IMR-90 (cell line): ENCODE measurements at places on chromosomes 7 and 10.

GRCh38 chr10:124701038-124701365 is 43.2 kb downstream of the FAM53B start:
- no peak for DNase-seq

DNA sequence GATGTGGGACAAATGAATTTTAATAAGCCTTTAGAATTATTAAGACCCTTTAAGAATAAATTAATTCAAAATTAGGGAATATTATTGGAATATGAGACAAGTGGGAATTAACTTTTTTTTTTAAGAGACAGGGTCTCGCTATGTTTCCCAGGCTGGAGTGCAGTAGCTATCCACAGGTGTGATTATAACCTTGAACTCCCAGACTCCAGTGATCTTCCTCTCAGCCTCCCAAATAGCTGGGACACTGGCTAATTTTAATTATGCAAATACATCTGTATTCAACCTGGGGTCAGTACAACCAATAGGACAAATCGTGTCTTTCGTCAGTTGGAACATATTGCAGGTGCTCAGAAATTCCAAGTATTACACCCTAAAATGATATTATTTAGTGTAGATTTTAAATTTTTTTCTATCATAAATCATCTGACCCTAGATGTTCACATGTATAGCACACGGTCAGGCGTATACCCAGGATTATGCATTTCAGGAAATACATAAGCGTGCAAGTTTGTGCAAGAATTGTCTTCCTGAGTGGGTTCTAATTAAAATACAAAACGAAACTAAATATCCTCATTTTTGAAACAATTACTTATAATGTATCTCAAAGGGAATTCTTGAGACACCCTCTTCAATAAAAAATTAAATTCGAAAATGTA is 1.2 kb downstream of the NT5C3A start:
- no peak for DNase-seq

DNA sequence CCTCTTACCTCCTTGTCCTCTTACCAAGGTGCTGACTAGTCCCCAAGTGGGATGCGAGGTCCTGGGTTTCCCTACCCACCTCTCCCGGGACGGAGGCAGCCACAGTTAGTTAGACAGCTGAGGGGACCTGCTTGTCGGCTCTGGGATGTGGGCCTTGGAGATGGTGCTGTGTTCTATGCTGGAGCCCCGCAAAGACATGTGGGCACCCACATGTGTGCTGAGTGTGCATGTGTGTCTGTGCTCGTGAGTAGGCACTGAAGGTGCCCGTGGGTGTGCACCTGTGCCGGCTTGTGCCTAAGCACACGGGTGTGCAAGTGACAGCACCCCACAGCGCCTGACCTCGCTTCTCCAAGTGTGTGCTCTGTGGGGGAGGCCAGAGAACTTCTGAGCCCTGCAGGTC is 62.2 kb downstream of the NEURL1 start:
- DNase-seq = no peak

- no peak for DNase-seq
Observed at GRCh38 chr7:43112459-43112940, at the start of gene HECW1. HECW1 (plus strand) TSS chr7:43112647; CDS start chr7:43243906, 131,259 bp downstream.

DNA sequence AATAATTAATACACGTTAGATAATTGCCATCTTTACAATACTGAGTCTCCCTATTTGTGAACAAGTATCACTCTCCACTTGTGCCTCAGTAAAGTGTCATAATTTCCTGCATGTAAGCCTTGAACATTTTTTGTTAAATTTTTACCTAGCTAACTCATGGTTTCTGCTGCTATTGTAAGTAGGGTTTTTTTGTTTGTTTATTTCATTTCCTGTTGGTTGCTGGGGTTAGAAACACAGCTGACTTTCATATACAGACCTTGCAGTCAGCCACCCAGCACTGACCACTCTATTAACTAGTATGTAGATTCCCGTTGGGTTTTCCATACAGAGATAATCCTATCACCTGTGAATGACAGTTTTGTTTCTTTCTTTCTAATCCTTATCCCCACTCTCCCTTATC is 133.3 kb downstream of the MPP7 start:
- no peak for DNase-seq

DNA sequence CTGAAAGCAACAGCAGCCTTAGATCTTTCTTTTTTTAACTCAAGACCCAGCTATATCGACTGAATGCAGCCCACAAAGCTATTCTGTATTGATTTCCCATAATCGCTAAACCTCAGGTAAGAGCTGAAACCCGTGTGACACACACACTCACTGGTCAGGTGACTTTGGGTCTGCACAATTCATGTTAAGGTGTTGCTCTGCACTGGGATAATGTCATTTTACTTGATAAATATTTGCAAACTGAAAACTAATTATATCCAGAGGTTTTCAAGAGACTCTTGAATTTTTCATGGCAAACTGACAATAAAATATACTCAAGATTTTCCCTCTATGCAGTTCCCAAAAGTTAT is 33.1 kb downstream of the SCRN1 start:
- DNase-seq = no peak

GRCh38 chr10:49298671-49298982 is 343 bp upstream of the C10orf71 start:
- DNase-seq = no peak

GRCh38 chr7:112134039-112134438 is 72.2 kb downstream of the DOCK4 start:
- no peak for DNase-seq

DNA sequence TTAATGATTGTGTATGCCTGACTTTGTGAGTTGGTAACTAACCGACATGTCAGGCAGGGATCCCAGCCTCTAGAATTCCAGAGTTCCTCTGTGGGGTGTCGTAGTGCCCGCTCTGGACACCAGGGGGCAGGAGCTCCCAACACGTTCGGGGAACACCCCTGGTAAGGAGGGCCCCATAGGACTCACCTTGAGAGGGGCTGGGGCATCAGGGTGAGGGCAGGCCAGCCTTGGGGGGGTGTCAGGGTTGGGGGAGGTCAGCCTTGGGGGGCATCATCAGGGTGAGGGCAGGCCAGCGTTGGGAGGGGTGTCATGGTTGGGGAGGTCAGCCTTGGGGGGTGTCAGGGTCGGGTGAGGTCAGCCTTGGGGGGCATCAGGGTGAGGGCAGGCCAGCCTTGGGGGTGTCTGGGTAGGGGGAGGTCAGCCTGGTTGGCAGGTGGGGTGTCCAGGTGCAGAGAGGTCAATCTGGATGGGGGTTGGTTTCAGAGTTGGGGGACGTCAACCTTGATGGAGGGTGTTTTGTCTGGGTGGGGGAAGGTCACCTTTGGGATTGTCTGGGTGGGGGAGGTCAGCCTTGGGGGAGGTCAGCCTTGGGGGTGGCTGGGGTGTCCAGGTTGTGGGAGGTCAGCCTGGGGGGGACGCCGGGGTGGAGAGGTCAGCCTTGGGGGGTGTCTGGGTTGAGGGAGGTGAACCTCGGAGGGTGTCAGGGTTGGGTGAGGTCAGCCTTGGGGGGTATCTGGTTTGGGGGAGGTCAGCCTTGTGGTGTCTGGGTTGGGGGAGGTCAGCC is 45.6 kb upstream of the SUN1 start:
- peak; percentile 51 for DNase-seq

DNA sequence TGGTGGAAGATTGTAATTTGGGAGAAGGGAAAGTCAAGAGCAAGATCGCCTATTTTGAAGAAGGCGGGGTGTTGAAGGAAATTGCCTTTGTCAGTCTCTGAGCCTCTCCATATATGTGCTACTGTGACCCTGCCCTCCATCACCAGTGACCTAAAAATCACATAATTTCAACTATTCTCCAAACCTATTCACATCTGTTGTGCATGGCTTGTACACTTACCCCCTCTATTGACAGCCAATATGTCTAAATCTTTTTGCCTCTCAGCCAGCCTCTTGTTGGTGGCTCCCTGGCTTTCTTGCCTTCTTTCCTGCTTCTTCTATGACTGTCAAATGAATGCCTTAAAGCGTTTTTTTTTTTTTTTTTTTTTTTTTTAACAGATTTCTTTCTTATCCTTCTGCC is 295.6 kb downstream of the AUTS2 start:
- DNase-seq = no peak

GRCh38 chr10:98456043-98456570 is 9.4 kb upstream of the HPS1 start:
- no peak for DNase-seq

GRCh38 chr7:152975076-152975475 is 215.5 kb downstream of the ACTR3B start:
- no peak for DNase-seq

DNA sequence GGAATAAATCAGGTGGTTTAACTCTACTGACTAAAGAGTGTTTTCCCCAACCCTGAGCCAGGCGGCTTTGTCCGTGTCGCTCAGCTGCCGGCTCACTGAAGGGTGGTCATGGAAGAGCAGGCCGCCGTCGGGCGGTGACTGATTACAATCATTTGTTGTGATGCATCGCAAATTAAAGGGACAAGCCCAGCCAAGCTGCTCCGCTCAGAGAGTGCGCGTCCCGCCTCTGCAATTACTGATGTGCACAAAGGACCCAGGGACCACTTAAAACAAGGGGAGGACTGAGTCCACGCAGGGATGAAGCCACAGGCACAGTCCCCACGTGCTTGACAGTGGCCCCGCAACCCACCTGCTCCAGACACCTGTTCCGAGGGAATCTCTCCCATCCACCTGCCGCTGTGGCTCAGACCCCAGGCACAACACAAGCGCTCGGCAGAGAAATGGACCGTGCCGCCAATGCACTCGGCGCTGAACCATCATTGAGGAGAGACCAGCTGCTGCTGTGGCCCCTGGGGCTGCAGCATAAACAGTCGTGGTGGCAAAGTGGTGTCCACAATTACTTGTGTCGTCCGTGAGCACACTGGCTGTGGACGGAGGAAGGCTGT is 526.5 kb downstream of the PTPRN2 start:
- DNase-seq = no peak

DNA sequence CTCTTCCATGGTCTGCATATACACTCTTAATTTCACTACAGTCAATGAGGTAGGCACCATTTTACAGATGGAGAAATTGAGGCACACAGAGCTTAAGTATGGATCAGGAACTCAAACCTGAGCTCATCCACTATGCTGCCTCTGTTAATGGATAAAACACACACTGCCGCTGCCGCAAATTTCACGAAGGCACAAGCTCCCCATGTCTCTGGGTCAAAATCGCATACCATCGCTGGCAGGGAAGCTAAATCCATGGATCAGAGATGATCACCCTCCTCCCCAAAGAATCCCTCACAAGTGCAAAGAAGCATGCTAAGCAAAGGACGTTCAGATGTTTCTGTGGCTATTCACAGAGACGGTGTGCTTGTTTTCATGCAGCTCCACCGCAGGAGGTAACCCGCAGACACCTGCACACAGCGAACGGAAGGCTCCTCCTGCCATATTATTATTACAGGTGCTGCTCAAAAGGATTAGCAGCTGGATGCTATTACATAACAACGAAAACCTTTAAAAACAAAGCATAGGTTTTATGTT is 109.3 kb downstream of the UBE2H start:
- DNase-seq = no peak

DNA sequence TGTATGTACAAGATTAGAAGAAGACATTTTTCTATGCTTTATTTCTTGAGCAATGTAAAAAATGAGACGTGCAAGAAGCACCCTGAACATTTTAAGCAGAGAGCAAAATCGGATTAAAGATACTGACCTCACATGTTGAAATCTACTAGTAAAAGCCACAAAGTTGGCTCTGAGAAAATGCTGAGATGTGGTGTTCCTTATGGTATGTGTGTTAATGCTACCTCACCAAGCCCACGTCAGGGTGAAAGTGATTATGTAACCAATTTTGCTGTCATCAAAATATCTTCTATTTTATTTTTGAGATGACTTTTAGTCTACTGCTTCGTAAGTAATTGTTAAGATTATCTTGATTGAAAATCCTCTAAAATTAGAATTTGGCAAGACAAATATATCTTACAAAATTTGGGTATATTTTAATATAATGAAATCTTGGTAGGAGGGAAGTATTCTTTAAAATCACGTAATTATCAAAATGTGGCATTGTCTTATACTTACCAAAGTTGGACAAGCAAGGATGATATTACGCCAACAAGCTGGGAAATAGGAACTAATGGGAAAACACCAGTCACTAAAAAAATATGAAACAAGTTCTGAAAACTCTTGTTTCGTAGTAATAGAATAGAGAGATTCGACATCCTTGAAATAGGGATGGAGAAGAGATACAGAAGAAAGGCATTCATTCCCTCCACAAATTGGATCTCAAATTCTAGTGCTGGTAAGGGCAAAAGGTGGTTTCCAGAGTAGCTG is 5.8 kb downstream of the ADO start:
- no peak for DNase-seq

GRCh38 chr7:129341816-129342806 is 92.1 kb upstream of the STRIP2 start:
- no peak for DNase-seq

DNA sequence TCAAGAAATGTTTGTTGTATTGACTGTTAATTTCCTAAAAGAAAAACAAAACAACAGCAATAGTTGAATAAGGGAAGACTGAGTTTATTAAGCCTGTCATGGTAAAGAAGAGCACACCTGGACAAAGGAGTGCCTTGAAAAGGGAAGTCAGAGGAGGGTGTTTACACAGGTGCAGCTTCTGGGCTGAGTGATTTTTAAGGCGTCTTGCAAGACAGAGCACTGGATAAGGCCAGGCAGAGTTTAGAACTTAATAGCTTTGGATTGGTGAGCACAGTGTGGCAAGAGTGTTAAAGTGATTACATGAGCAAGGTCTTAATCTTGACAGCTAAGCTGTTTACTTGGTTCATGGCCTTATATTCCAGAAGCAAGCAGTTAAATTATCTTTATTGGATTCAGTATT is 423.2 kb downstream of the CNTNAP2 start:
- DNase-seq = no peak

DNA sequence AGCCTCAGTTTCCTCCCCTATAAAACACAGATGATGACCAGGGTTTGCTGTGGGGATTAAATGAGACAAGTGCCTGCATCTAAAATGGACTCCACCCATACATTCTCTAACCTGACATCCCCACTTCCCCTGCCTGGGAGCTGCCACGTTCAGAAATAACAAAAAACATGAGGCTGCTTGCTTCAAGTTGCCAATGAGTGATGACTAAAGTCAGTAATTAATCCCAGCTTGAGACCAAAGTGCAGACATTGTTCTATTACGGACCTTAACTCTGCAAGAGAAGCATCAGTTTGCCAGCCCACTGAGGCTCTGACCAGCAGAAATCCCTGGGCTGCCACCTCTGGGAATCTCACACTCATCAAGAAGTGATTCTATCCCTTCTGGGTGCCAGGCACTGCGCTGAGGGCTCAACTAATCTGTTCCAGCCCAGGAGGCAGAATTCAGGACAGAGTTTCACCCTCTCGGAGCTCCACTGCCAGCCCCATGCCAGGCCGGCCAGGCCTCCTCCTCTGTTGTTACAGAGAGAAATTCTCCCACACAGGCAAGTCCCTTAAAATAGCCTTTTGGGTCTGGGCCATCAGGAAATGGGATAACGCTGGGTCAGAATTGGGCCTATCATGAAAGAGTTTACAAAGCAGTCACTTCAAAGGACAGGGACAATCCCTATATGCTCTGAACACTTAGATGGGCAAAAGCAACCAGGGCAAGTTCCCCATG is 11.4 kb downstream of the SH3PXD2A start:
- peak; percentile 39 for DNase-seq

DNA sequence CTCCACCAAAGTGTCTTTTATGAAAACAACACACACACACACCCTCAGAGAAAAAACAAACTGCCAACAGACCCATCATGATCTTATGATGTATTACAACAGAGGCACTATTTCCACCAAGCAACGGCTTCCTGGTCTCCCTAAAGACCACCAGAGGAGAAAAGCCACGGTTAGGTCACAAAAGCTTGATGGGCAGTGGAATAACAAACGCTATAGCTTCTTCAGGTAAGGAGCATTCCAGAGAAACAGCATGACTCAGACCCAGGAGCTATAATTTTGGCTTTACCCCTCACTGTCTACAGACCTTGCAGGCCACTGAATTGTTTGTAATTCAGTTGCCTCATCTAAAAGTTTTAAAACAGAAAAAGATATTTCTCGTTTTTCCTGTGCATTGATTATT is 105.7 kb upstream of the GPR141 start:
- DNase-seq = no peak

GRCh38 chr10:24463611-24464426 is 254.9 kb downstream of the KIAA1217 start:
- peak; percentile 98 for DNase-seq
